ENCODE measurements at places on chromosomes 5 and 9.

GRCh38 chr9:6987381-6987780 lies 229.6 kb downstream of the KDM4C start:
- no peak for DNase-seq

GRCh38 chr5:177491429-177491945 lies 5.9 kb downstream of the PDLIM7 start:
- no peak for DNase-seq

DNA sequence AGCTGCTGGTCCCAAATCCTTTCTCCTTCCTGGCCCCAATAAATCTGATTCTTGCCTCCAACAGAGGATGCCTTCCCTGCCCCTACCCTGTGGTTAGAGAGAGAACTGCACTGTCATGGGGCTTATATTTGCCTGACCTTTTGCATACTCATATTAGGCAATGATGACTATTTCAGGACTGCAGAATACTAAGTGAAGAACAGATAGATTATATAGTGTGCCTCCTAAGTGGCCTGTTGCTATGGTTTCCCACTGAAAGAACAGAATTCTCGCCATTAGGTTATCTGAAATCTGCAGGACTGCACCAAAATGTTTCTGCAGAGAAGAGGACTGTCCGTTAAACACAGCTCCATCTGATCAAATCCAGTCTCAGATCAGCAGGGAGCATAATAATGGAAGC lies 87.3 kb upstream of the CCNG1 start:
- no peak for DNase-seq

DNA sequence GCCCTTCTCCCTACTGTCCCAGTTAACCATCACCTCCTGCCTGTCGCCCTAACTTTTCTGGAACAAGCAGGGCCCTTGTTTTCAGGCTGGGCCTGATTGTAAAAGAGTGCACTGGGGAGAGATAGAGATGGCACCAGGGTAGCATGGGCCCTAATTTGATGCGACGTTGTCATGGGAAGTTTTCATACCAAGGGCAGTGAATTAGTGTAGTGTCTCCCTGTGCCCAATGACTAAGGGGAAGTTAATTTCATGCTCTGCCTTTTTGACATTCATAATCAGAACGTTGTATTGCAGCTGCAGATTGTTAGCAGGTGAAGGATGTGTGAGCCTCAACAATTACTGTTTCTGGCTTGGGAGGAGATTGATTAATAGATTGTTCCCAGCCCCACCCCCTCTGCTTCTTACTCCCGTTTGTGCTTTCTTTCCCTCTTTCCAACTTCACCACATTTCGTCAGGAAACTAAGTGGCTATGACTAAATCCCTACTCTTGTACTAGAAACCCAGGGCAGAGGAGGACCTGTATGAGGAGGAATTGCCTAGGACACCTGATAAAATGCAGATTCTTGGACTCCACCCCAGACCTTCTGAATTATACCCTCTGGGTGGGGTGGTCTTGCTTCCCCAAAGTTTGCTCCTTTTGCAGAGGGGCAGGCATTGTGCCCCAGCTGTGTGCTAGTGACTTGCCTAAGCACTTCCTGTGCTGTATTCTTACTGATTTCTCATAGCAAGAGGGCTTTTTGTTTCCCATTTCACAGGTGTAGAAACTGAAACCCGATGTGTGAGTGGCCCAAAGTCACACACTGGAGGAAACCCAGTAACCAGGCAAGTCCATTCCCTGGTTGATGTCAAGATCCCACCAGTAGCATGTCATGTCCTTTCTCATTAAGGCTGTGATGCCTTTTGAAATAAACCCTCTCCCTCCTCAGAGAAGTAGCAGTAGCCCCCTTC lies 56.3 kb downstream of the DAB2IP start:
- DNase-seq = no peak

GRCh38 chr5:170220191-170220590 lies 12.6 kb upstream of the C5orf58 start:
- no peak for DNase-seq

DNA sequence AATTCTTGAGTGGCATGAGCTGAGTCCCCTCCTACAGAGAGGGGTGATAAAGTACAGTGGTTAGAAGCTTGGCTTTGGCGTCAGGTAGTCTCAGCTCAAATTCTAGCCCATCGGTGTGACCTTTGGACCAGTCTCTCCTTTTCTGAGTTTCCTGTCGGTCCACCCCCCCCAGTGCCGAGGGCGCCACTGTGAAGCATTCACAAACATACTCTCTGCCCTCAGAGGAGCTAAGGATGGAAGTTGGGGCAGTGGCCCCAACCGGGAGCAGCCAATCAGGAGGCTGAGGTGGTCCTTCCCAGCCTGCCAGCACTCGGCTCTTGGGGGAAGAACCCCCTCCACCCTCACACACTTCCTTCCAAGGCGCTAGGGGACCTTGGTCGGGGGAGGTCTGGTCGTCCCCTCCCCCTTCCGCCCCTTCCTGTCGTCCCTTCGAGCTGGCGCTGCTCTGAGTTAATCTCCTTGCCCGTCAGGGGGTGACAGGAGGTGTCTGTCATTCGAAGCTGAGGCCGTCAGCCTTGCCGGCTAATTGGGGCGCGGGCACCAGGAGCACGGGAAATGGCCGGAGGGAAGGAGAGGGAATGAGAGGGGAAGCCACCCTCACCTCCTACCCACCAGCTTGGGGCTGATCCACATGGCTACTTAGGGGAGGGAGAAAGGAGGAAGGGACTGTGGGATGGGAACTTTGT lies 53.0 kb downstream of the CXXC5 start:
- no peak for DNase-seq

- DNase-seq = no peak
These were observed 8.7 kb downstream of the NREP start for GRCh38 chr5:111748304-111748763.

DNA sequence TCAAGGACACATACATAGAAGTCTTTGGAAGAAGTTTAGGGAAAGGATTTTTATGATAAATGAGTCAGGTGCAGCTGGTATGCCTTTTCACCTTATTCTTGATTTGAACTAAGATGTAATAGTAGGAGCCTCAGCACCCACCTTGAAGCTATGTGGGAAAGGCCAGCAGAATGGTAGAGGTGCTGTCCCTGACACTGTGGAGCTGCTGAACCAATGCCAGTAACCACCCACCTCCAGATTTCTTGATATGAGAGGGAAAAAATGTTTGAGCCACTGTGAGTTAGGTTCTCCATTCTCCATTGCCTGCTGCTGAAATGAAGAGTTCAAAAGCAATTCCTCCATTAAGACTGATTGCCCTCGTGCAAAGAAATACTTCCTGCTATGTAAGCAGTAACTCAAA lies 12.2 kb upstream of the HMGCR start:
- no peak for DNase-seq

DNA sequence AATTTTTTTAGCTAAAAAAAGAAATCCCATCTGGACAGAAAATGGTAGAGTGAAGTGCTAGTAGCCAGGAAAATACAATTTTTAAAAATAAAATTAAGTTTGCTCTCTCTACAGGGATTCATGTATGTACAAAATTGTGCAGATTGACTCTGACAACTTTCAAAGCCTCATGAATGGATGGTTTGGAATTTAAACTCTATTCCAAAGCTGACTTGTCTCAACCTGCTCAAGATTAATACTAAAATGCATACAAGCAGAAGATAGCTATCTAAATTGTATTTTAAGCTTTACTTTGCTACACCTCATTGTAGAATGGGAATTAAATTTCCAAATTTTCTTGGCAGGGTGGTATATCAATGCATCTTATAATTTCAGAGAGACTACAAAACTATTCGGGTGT lies 257.6 kb downstream of the RFX3 start:
- DNase-seq = no peak

DNA sequence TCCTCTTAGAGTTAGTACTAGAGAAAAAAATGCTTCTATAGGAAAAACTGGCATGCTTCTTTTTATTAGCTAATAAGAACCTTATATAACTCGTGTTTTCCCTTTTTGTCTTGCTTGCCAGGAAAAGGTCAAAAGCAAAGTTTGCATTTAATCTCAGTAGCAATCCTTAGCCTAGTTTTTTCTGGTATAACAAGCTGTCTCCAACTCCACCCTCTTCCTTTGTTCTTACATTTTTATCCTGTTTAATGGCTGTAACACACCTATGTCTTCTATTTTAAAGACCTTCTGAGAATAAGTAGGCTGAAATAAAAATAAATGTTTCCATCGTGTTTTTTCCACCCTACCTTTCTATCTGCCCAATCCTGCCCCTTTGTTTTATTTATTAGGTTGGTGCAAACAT lies 158.3 kb downstream of the SNCAIP start:
- no peak for DNase-seq

DNA sequence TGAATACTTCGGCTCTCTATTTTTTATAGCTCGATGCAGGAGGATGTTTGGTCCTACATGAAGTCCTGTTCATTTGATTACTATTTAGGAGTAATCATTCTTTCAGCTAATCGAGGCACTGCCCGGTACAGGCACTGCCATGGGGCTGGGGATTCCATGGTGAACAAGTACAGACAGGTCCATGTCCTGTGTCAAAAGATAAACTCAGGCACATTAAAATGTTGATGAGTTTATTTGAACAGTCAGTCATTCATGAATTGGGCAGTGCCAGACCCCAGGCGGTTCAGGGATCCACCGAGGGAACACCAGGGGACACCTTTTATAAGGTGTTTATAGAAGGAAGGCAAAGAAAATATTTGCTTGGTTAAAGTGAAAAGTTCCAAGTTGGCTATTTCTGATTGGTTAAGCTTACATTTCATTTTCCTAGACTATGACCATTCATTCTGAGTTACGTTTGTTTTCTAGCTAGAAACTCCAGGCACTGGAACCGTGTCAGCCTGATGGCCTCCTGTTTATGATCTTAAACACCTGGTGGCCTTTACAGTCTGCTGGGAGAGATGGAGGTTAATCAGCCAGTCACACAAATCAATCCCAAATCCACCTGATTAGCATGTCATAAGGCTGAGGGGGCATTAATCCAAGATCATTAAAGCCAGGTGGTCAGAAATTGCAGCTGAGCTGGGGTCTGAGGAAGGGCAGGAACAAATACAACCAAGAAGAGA lies 47.0 kb upstream of the TDRD7 start:
- DNase-seq = no peak

DNA sequence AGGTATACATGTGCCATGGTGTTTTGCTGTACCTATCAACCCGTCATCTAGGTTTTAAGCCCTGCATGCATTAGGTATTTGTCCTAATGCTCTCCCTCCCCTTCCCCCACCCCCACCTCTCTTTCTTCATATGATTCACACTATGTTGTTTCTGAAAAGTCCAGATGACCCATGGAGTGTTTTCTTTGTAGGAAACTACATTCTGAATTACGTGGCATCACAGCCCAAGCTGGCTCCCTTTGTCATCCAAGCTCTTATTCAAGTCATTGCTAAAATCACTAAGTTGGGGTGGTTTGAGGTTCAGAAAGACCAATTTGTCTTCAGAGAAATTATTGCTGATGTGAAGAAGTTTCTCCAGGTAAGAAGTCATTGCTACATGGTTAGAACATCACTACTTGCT lies 30.4 kb downstream of the RANBP17 start:
- DNase-seq = no peak

DNA sequence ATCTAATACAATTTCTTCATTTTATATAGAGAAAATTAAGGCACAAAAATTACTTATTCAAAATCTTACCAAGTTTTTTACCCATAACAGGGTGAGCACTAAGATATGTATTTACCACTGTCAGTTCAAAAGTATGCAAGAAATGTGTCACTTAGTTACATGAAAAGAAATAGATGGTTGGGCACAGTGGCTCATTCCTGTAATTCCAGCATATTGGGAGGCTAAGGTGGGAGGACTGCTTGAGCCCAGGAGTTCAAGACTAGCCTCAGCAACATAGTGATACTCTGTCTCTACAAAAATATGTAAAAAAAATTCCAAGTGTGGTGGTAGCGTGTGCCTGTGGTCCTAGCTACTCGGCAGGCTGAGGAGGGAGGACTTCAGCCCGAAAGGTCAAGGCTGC lies 19.4 kb downstream of the YIPF5 start:
- no peak for DNase-seq

DNA sequence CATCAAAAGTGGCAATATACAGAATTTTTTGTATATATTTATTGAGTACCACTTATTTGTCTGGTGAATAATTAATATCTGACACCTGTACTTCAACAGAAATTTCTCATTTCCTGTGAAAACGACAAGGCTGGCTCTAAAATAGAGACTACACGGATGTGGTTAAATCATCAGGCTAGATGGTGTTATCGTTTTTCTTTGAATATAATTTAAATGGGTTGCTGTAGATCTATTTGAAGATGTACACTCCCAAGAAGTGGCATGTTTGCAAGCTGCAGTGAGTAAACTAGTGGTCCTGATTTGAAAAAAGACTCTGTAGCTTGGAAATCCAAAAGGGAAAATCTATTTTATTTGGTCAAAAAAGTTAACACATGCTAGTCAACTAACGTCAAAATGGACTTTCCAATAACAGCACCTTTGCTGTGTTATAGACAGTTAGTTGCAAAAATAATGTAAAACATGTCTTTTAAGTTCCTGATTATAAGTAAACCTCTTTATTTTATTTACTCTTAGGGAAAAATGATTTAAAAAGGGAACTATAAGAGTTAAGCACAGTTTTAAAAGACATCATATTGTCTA lies 13.8 kb downstream of the ST8SIA4 start:
- DNase-seq = no peak

DNA sequence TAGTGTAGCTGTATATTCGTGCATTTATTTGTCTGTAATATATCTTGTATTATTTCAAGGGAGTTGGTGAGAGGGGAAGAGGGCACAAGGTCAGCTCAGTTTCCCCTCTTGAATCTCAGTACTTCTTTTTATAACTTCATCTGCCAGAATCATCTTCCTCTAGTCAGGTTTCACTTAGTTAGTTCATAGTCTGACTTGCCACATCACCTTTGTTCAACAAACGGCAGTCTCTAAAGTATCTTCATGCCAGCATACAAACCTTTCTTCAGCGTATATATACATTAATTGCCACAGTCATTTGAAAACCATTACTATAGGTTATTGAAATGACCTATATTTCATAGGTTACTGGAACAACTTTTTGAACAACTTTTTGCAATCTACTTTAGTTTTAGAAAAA lies 1.6 kb downstream of the ECM2 start:
- DNase-seq = no peak

DNA sequence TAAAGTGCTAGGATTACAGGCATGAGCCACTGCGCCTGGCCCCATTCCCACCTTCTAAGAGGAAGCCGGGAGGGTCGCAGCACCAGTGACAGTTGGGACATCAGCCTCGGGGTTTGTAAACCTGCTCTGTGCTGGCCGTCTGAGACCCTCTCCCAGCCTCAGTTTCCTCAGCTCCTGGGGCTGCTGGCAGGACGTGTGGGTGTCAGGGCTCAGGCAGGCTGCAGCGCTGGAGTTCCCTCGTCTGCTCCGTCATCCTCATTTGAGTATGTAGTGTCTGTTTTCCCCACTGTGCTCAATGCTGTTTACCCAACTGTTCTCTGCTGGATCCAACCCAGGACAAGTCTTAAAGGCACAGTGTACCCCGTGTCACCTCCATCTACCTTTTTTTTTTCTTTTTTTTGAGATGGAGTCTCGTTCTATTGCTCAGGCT lies 2.0 kb upstream of the NINJ1 start:
- no peak for DNase-seq

DNA sequence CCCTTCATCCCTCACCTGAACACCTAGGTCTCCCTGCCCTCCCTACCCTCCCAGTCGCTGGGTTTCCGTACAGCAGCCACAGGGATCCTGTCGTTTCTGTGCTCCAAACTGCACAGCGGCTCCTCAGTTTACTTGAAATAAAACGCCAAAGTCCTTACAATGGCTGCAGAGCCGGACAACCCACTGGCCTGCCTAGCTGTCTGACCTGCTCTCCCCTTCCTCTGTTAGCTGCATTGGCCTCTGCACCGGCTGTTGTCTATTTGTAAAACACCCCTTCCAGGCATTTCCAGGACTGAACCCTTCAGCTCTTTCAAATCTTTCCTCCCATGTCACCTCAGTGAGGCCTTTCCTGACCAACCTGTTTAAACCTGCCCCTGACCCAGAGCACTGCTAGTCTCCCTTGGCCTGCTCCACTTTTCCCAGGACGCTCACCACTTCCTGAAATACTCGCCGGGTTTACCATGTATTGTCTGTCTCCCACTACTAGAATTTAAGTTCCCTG lies 9.1 kb upstream of the MGAT1 start:
- DNase-seq = no peak

Data from activated naive CD8-positive, alpha-beta T cell treated with anti-CD3 and anti-CD28 coated beads, Interleukin-2, amount 50 U/mL, for 16 hours (primary cell).